CD8-positive, alpha-beta memory T cell (primary cell): ENCODE measurements at places on chromosomes 4 and X. TPM values are rescaled to one million over a fixed set of nuclear protein-coding genes. Genes with fewer than 3 reads are reported as not detected.

DNA sequence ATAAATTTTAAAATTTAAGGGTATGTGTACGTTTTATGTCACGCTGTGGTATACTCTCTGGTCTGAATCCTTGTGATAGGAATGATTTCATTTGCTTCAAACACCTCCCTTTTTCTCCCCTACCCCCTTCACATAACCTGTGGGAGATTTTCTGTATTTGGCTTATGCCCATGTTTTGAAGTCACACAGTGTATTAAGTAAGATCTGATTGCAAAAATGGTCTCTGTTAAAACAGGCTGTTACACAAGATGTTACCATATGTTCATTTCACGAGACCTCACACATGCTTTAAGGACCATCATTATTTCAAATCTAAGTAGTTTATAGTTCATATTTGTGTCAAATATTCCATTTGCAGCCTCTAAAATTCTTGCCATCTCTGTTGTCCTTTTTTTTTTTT, 63.5 kb downstream of the TMEM131L start:
- no peak for DNase-seq

The MAGEA3 gene
- not detected for total RNA-seq

DNA sequence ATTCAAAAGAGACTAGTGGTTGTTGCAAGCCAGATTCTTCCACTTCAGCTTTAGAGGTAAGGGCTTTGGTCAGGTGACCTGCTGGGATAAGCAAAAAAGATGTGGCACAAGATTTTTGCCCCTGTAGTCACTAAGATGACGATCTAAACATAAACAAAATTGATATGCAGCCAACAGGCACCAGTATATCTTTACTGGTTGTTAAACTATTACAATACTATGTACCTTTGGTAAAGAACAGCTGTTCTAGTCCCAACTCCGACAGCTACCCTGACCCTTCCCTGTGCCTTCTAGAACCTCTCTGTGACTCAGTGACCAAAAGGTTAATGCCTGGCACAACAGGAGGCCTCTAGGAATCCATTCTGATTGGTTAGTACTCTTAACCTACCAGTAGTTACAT, 59.6 kb downstream of the MGST2 start:
- no peak for DNase-seq

DNA sequence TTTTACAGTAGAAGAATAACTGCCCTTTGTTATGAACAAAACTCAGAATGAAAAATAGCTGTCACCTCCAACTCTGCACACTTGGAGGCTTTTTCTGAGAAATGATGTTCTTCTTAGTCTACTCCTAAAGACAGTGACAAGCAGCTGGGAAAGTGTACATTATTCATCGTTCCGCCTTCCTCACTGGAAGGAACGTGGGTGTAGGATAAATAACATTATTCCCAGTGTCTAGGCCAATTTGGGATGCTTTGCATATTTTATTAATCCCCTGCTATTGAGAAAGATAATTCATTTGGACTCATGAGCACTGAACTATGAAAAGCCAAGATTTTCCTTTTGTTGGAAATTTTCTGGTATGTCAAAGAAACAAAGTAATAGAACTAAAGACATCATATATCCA, 87.8 kb downstream of the VCX2 start:
- no peak for DNase-seq

The FAM9B gene
- total RNA-seq = not detected

GRCh38 chr4:107645604-107646003, 74.4 kb downstream of the PAPSS1 start:
- no peak for DNase-seq
